ENCODE measurements at places on chromosomes 3 and 15. TPM values are rescaled to one million over a fixed set of nuclear protein-coding genes. Genes with fewer than 3 reads are reported as not detected.

Gene NANOGP8
- 0.33 TPM for polyA plus RNA-seq

Gene SPTSSB
- 2.5 TPM for polyA plus RNA-seq

Gene TUSC7
- not detected for polyA plus RNA-seq

Gene ARGFX
- polyA plus RNA-seq = not detected

Gene ACKR2
- 0.82 TPM for polyA plus RNA-seq

Gene PLOD2
- 39.6 TPM for polyA plus RNA-seq
